ENCODE measurements at places on chromosomes 2 and 18. TPM values are rescaled to one million over a fixed set of nuclear protein-coding genes. Genes with fewer than 3 reads are reported as not detected.

The LYG2 gene
- not detected for total RNA-seq

- H3K36me3 ChIP-seq: no peaks in the 10 kb centered on the region
- H3K4me3 ChIP-seq: peak overlapping the region; percentile 66
- peaks cover 89% of the 10 kb centered on the region for H3K27me3 ChIP-seq
- H3K4me1 ChIP-seq: peaks cover 11% of the 10 kb centered on the region
- no peak overlapping the region for H3K27ac ChIP-seq
These were observed 1.1 kb upstream of the TWIST2 start for GRCh38 chr2:238846628-238847418.

The REG1B gene
- not detected for total RNA-seq

The GREB1 gene
- total RNA-seq: 36.5 TPM

- H3K4me1 ChIP-seq: no peaks in the 10 kb centered on the region
- no peak overlapping the region for H3K4me3 ChIP-seq
- H3K27me3 ChIP-seq: no peaks in the 10 kb centered on the region
- H3K27ac ChIP-seq: no peak overlapping the region
These were observed 50.4 kb downstream of the EML6 start for GRCh38 chr2:54773838-54774237.

The CD8B2 gene
- total RNA-seq: not detected

DNA sequence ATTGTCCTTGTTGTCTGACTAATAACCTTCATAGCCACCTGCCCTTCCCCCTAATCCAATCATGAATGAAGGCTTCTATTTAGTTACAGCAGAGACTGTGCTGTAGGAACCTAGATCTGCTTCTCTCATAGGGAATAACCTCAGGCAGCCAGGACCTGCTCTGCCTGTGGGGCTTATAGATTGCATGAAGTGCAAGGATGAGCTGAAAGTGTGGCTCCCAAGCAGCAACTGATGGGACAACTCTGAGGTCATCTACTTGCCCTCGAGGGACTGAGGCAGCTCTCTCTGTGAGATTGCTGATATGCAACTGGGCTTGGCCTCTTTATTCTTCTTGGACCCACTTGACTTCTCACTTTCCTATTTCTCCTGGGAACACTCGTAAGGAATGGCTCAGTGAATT lies 23.8 kb upstream of the SLC38A11 start:
- H3K27ac ChIP-seq: no peak overlapping the region
- no peaks in the 10 kb centered on the region for H3K4me1 ChIP-seq
- no peak overlapping the region for H3K4me3 ChIP-seq
- no peak for DNase-seq

The EMILIN1 gene
- total RNA-seq: 4.8 TPM

DNA sequence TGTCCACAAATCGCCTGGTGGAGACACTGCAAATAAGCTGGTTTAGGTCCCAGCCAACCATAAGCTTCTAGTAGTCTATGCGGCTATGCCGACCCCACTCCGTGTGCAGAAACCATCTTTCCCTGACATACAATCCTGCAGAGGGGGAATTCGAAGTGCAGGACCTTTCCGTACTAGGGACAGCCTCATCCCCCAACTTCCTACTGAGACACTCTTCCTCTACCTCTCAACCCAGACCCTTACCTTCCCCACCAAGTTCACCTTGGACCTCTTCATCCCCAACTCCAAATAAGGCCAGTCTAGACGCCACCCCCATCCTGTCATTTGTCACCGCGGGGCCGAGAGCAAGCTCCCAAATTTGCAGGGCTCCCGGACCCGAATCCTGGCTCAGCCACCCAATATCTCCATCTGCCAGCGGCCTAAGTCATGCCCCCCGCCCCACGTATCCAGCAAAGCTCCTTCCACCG lies 496 bp downstream of the SUCLG1 start:
- DNase-seq: no peak
- no peaks in the 10 kb centered on the region for H3K36me3 ChIP-seq
- peak overlapping the region; percentile 93 for H3K4me3 ChIP-seq
- H3K27ac ChIP-seq: no peak overlapping the region
- no peaks in the 10 kb centered on the region for H3K27me3 ChIP-seq

DNA sequence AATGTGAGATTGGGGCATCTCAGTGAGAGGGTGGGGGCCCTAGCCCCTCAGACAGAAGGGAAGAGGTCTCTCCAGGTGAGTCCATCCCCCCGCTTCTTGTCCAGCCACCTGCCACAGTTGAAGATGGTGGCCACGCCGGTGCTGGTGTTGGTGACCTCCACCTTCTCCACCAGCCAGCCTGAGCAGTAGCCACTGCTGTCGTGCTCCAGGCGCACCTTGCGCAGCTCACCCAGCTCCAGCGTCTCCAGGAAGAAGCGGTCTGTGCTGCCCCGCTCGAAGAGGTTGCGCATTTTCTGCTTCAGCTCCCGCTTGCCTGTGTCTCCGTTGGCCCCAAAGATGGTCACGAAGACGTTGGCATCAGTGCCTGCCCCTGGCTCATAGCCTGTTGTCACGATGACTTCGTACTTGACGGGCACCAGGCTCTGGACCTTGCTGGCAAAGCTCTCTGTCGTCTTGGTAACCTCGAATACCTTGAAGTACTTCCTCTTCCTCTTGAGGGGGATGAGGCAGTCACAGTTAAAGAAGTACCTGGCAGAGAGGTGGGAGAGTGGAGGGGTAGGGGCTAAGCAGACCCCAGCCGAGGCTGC lies 179.5 kb downstream of the LOXHD1 start:
- no peaks in the 10 kb centered on the region for H3K36me3 ChIP-seq
- peaks cover 7% of the 10 kb centered on the region for H3K4me1 ChIP-seq
- H3K27ac ChIP-seq: no peak overlapping the region
- no peaks in the 10 kb centered on the region for H3K27me3 ChIP-seq
- no peak overlapping the region for H3K4me3 ChIP-seq

GRCh38 chr18:5503740-5504139 lies 40.1 kb downstream of the EPB41L3 start:
- H3K4me1 ChIP-seq: no peaks in the 10 kb centered on the region
- H3K27me3 ChIP-seq: no peaks in the 10 kb centered on the region
- H3K36me3 ChIP-seq: no peaks in the 10 kb centered on the region
- H3K4me3 ChIP-seq: no peak overlapping the region

- no peaks in the 10 kb centered on the region for H3K36me3 ChIP-seq
- DNase-seq: no peak
- no peak overlapping the region for H3K27ac ChIP-seq
- H3K4me1 ChIP-seq: no peaks in the 10 kb centered on the region
- no peak overlapping the region for H3K4me3 ChIP-seq
These were observed 2.4 kb downstream of the FABP1 start for GRCh38 chr2:88125344-88125923.

DNA sequence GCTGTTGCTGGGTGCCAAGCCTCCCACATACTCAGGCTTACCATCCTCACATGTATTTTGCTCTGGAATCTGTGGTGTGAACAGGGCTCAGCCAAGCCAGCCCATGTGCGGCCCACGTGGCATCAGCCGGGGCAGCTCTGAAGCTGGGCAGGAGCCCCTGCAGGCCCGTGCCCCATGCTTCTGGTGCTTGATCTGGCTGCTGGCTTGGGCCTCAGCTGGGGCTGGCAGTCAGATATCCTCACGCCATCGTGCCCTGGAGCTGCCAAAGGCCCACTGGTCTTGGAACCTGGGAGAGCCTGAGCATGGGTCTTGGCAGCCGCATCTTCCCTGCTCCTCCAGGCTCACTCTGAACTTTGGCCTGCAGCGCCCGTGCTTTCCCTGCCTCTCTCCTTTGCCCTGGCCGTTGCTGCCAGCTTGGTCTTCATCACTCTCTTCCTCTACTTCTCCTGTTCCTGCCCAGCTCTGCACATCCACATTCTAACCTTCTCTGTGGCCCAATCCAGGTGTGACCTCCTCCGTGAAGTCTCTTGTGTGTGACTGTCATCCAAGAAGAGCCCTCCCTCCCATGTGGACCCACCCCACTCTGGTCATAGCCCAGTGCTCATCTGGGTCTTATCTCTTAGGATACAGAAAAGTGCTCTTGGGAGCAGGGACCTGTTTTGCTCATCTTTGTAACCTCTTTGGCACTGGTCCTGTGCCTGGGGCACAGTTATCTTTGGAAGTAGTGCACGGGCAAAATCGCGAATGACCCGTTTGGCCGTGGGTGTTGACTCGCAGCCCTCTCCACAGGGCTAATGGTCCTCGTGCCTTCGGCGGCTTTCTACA lies 116.1 kb downstream of the RNF144A start:
- no peak overlapping the region for H3K4me3 ChIP-seq
- no peaks in the 10 kb centered on the region for H3K36me3 ChIP-seq
- no peaks in the 10 kb centered on the region for H3K27me3 ChIP-seq
- no peak for DNase-seq
- H3K4me1 ChIP-seq: no peaks in the 10 kb centered on the region
- no peak overlapping the region for H3K27ac ChIP-seq

The GLI2 gene
- 53.6 TPM for total RNA-seq

DNA sequence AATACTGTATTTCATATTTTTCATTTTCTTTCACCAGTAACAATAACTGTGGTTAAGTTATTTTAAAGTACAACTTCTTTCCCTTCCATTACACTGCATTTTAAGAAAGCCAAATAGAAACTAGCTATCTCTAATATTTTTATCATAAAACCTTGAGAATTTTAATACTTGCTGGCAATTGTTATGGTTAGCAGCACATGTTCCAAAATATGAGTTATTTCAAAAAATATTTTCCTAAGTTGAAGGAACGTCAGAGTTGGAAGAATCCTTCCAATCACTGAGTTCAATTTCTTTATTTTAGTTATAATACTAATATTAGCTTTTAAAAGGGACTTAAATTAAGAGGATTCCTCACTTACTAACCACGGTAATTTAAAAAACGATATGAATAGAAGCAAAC lies 68.4 kb downstream of the SCN9A start:
- no peak overlapping the region for H3K4me3 ChIP-seq
- H3K36me3 ChIP-seq: no peaks in the 10 kb centered on the region
- no peak for DNase-seq
- no peak overlapping the region for H3K27ac ChIP-seq
- no peaks in the 10 kb centered on the region for H3K4me1 ChIP-seq
- no peaks in the 10 kb centered on the region for H3K27me3 ChIP-seq

DNA sequence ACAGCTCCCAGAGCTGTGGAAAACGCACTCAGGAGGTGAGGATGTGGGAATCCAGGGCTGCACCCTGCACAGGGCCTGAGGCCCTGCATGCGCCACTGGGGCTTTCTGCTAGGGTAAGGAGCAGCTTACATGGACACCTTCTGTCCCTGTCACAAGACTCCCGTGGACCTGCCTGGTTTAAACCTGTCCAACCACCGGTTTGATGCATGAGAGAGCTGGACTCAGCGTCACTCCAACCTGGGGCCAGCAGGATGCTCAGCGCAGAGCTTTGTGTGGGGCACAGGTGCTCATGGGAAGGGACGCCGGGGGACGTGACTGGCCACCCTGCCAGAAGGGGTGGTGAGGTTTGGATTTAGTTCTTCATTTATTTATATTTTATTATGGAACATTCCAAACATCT lies 24.2 kb downstream of the SNORC start:
- no peak overlapping the region for H3K27ac ChIP-seq
- peaks cover 3% of the 10 kb centered on the region for H3K4me1 ChIP-seq
- no peak overlapping the region for H3K4me3 ChIP-seq
- H3K36me3 ChIP-seq: no peaks in the 10 kb centered on the region

DNA sequence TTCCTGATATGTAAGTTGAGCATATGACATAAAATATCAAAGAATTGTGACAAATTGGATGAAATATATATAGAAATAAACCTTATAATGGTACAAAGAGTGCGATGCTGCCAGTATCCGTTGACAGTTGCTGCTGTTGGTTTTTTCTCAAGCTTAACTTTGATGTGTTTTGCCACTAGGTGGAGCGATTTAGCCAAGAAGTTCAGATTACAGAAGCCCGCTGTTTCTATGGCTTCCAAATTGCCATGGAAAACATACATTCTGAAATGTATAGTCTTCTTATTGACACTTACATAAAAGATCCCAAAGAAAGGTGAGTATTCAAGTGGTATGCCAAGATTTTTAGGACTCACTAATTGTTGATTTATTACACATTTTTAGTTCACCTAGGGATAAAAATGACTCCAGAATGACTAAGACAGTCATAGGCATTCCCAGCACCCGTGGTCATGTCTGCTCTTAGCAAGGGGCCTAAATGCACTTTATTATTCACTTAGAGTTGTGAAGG lies 2.1 kb downstream of the RRM2 start:
- no peaks in the 10 kb centered on the region for H3K27me3 ChIP-seq
- peaks cover 25% of the 10 kb centered on the region for H3K4me1 ChIP-seq
- DNase-seq: peak; percentile 78
- H3K36me3 ChIP-seq: peaks cover 52% of the 10 kb centered on the region

DNA sequence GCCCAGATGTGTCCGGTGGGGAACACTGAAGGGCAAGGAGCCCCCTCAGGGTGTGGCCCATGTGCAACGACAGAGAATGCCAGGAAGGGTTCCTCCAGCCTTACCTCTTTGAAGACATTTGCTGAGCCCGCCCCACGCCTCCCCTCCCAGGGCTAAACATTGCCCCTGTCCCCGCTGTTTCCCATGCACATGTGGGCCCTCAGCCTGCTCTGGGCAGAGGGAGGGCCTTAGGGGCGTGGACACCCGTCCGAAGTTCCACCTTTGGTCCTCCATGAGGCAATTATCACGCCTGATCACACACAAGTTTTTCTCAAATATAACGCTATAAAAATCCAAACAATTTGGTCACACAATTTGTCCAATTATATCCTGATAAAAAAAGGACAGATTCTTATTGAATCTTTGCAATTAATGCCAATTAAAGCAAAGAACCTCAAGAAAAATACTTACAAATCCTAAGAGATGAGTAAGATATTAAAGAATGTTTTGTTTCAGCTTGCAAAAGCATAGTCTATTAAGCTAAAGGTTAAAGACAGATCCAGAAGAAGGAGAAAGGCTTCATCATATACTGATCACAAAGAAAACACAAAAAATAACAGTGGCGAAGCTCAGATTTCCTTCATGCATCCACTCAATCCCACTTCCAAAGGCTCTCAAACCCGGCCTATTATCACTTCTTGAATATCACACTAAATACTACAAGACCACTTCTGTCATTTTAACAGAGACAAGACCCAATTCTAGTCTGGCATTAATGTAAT lies 55.2 kb upstream of the LDLRAD4 start:
- H3K27me3 ChIP-seq: no peaks in the 10 kb centered on the region
- no peak overlapping the region for H3K27ac ChIP-seq
- no peak for DNase-seq
- peaks cover 13% of the 10 kb centered on the region for H3K4me1 ChIP-seq
- H3K4me3 ChIP-seq: no peak overlapping the region

- H3K27ac ChIP-seq: no peak overlapping the region
- H3K4me1 ChIP-seq: peaks cover 21% of the 10 kb centered on the region
- no peaks in the 10 kb centered on the region for H3K36me3 ChIP-seq
- H3K4me3 ChIP-seq: no peak overlapping the region
- H3K27me3 ChIP-seq: no peaks in the 10 kb centered on the region
These were observed 133.5 kb upstream of the CDCA7 start for GRCh38 chr2:173221132-173221695.

DNA sequence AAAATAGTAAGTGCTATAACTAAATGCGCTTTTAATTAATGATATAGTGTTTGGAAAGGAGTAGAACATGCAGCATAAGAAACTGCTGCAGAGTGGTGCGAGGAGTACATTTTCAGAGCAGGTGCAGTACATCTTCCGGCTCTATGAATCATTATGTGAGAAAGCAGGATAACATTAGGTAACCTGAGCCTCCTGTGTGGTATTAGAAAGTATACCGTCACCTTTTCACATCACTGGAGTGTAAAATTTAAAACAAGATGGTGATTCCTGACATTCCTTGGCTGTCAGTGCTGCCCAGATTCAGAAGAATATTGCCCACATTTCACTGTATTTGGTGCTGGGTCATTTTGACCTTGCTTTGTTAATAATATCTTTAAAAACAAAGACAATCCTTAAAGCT lies 7.8 kb upstream of the DYNC2LI1 start:
- no peaks in the 10 kb centered on the region for H3K4me1 ChIP-seq
- no peak overlapping the region for H3K27ac ChIP-seq
- DNase-seq: no peak
- no peaks in the 10 kb centered on the region for H3K27me3 ChIP-seq
- H3K36me3 ChIP-seq: no peaks in the 10 kb centered on the region
- H3K4me3 ChIP-seq: no peak overlapping the region

GRCh38 chr2:105794926-105795574 lies 50.3 kb downstream of the NCK2 start:
- no peaks in the 10 kb centered on the region for H3K36me3 ChIP-seq
- no peaks in the 10 kb centered on the region for H3K27me3 ChIP-seq
- H3K4me3 ChIP-seq: no peak overlapping the region
- H3K4me1 ChIP-seq: peaks cover 38% of the 10 kb centered on the region
